NB4 (cell line): ENCODE measurements at places on chromosomes 12 and 14.

DNA sequence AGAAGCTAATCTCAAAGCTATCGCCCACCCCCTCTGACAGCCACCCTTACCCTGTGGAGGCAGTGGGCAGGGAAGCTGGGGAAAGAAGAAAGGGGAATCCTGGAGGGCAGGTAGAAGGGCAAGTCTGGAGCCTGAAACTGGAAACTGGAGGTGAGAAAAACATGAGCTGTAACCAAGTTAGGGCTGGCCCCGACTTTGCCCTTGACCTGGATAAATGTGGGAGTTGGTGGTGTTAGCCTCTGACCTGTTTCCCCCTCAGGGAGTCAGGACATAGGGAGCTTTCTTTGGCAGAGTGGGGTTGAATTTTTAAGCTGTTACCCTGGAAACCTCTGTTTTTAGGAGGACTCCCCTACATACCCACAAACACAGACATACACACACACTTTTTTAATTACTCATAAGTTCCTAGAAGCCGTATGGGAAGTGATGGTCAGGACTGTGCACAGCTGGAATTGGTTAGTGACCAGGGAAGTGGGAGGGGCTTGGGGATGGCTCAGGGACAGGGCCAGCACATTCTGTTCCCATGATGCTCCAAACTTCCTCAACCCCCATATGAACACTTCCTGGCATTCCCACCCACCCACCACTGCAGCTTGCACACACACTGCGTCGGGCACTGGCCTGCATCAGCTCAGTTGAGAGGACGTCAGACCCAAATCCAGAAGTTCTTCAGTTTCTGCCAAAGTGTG is 5.0 kb upstream of the MMP19 start:
- DNase-seq = peak; percentile 92

DNA sequence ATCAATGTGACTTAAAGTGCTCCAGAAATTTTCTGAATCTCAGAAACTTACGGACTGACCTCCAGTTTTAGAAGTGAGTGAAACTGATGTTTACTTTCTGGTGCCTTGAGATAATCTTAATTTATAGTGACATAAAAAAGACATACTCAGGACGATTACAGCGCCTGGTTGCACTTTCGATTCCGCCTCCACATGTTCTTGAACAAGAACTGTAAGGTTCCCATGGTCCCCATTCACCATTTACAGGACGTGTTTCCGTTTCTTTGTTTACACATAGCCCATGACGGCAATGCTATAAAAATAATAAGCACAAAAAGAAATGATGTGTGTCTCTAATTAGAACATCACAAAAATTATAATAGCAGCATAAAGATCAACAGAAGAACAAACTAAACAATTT is 98.2 kb downstream of the ADAMTS20 start:
- DNase-seq = no peak

- DNase-seq = peak; percentile 25
Measured at GRCh38 chr14:39055786-39056474, 47.1 kb downstream of the SEC23A start.

GRCh38 chr14:34667007-34667406 is 37.1 kb upstream of the SNX6 start:
- DNase-seq = no peak

DNA sequence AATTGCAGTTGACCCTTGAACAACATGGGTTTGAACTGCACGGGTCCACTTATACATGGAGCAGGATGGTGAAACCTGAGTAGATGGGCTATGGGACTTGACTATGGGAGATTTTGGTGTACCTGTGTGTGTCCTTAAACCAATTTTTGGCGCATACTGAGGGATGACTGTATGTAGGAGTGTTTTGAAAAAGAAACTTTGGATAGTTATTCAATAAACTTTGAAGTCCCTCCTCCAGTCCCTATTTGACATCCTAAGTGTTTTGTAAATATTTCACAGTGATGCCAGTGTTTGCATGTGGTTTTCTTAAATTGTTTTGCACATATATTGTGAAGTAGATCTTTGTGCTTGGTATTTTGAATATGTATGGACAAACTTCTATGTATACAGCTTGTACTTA is 12.4 kb downstream of the KTN1 start:
- DNase-seq = no peak

- DNase-seq = peak; percentile 52
Measured at GRCh38 chr12:103181366-103182152, 224.1 kb downstream of the ASCL1 start.

- DNase-seq = no peak
Measured at GRCh38 chr12:121957861-121958515, 39.6 kb downstream of the CFAP251 start.

- peak; percentile 59 for DNase-seq
Measured at GRCh38 chr14:39107591-39107996, 4.6 kb upstream of the SEC23A start.

- DNase-seq = no peak
Measured at GRCh38 chr14:77848031-77848430, 48.1 kb downstream of the ADCK1 start.

GRCh38 chr12:62581288-62582064 is 114.8 kb downstream of the MON2 start:
- peak; percentile 73 for DNase-seq

DNA sequence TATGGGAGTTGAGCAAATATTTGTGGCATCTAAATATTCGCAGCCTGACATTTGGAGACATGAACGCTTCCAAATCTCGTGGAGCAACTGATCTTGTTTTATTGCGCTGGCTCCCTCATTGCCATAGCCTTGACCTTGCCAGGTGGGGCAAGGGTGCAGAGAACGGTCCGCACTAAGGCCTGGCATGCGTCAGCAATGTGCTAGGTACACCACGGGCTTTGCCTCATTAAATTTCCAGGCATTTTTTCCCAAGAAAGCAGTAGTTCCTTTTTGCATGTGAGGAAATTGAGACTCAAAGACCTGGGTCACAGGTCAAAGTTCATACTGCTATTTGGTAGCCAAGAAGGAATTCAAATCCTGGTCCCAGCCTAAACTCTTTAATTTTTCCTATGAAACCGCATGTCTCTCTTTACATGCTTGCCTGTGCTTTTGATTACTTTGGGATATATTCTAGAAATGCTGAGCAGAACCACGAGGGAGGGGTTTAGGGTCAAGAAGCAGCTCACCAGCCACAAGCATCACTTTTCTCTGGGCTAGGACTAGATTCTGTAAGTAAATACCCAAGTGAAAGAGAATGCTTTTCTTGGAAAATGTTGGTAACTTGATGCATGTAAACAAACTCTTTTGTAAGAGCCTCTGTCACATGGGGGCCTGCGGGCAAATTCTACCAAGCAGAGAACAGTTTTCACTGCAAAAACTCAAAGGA is 891.6 kb downstream of the VRK1 start:
- no peak for DNase-seq
